SK-N-SH (cell line): ENCODE measurements at places on chromosomes 5 and 9.

GRCh38 chr9:5670079-5670478, 41.2 kb downstream of the RIC1 start:
- no peaks in the 10 kb centered on the region for H3K27me3 ChIP-seq
- H3K36me3 ChIP-seq: peaks cover 41% of the 10 kb centered on the region
- no peak overlapping the region for H3K4me3 ChIP-seq
- H3K27ac ChIP-seq: no peak overlapping the region

DNA sequence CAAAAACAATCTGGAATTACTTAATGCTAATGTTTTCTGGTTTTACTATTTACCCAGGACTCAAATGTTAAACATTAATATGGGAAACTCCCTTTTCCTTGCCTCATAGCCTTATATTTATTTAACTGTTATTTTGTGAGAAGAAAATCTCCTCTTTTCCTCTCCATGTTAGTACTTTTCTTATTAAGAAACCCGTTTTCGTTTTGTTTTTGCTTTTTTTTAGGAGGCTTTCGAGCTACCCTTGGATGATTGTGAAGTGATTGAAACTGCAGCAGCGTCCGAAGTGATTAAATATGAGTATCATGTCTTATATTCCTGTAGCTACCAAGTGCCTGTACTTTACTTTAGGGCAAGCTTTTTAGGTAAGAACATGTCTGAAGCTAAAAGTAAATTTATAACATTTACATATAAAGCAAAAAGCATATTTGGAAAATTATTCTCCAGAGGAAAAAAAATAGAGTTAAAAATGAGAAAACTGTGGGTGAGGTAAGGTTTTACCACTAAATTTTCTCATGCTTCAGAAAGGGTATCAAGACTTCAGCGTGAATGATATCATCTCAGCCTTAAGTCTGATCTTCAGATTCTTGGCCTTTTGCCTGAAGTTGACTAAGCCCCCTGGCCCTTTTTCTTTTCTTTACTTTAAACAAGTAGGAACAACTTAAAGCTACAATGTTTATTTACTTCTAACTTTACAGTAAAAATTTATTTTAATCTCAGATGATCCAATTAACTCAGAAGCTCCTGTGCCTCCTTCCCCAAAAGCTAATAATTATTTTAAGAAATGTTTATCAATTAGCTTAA, 113.8 kb downstream of the RPS23 start:
- H3K36me3 ChIP-seq: no peaks in the 10 kb centered on the region
- H3K4me3 ChIP-seq: peak overlapping the region; percentile 17; the same call in 1 of the 2 replicates
- H3K4me1 ChIP-seq: peaks cover 9% of the 10 kb centered on the region
- DNase-seq: no peak
- peak overlapping the region; percentile 99 for H3K27ac ChIP-seq

GRCh38 chr5:75707911-75708509, 9.2 kb downstream of the POC5 start:
- H3K4me1 ChIP-seq: no peaks in the 10 kb centered on the region
- no peak overlapping the region for H3K4me3 ChIP-seq
- H3K27ac ChIP-seq: no peak overlapping the region
- no peak for DNase-seq
- H3K36me3 ChIP-seq: peaks cover 47% of the 10 kb centered on the region
- no peaks in the 10 kb centered on the region for H3K27me3 ChIP-seq

- no peaks in the 10 kb centered on the region for H3K27me3 ChIP-seq
- no peak overlapping the region for H3K4me3 ChIP-seq
- H3K27ac ChIP-seq: no peak overlapping the region
- no peaks in the 10 kb centered on the region for H3K4me1 ChIP-seq
Observed at GRCh38 chr5:132999246-132999645, 27.1 kb downstream of the ZCCHC10 start.

DNA sequence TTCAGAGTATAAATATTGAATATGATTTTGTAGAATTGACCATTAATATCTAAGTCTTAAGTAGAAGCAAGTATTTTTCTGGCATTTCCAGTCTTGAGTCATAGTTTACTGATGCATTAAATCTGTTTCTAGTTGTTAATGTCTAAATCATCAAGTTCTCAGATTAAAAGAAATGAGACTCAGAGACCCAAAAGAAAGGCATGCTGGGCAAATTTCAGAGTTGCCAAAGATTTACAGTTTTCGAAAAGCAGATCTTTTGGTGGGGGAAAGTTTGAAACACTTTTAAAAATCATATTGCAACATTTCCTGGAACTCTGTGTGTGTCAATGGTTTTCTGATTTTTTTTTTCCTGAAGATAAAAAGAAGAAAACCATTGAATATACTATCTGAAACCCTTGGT, 60.9 kb downstream of the ANKRD55 start:
- H3K36me3 ChIP-seq: no peaks in the 10 kb centered on the region
- 0 out of 2 replicates have a peak, but pooled peaks cover 14% of the 10 kb centered on the region for H3K4me1 ChIP-seq
- H3K27me3 ChIP-seq: no peaks in the 10 kb centered on the region
- no peak overlapping the region for H3K27ac ChIP-seq

GRCh38 chr5:1343931-1344901, 683 bp downstream of the CLPTM1L start:
- no peaks in the 10 kb centered on the region for H3K27me3 ChIP-seq
- DNase-seq: peak; percentile 66
- peaks cover 12% of the 10 kb centered on the region for H3K36me3 ChIP-seq
- peaks cover 18% of the 10 kb centered on the region for H3K4me1 ChIP-seq

DNA sequence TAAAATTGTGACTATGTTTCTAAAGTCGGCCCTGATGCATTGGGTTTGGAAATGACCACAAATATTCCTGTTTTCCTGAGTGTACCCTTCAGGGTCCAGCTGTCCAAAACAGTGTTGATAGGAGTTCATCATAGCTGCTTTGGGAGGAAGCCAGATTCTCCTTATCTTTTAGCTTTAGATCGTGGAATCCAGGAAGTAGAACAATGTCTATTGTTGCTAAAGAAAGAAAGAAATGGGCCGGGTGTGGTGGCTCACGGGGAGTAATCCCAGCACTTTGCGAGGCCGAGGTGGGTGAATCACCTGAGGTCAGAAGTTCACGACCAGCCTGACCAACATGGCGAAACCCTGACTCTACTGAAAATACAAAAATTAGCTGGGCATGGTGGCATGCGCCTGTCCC, 9.5 kb downstream of the CAVIN4 start:
- H3K27me3 ChIP-seq: no peaks in the 10 kb centered on the region
- no peak overlapping the region for H3K4me3 ChIP-seq
- peak overlapping the region; percentile 49 for H3K27ac ChIP-seq
- DNase-seq: no peak

GRCh38 chr9:88414298-88414697, 26.1 kb downstream of the SPIN1 start:
- peaks cover 31% of the 10 kb centered on the region for H3K36me3 ChIP-seq
- no peak overlapping the region for H3K4me3 ChIP-seq
- H3K4me1 ChIP-seq: no peaks in the 10 kb centered on the region
- DNase-seq: no peak

- no peak for DNase-seq
- no peak overlapping the region for H3K4me3 ChIP-seq
- no peaks in the 10 kb centered on the region for H3K4me1 ChIP-seq
- H3K27me3 ChIP-seq: no peaks in the 10 kb centered on the region
- H3K36me3 ChIP-seq: no peaks in the 10 kb centered on the region
Observed at GRCh38 chr5:129069292-129069691, 25.3 kb upstream of the ISOC1 start.

DNA sequence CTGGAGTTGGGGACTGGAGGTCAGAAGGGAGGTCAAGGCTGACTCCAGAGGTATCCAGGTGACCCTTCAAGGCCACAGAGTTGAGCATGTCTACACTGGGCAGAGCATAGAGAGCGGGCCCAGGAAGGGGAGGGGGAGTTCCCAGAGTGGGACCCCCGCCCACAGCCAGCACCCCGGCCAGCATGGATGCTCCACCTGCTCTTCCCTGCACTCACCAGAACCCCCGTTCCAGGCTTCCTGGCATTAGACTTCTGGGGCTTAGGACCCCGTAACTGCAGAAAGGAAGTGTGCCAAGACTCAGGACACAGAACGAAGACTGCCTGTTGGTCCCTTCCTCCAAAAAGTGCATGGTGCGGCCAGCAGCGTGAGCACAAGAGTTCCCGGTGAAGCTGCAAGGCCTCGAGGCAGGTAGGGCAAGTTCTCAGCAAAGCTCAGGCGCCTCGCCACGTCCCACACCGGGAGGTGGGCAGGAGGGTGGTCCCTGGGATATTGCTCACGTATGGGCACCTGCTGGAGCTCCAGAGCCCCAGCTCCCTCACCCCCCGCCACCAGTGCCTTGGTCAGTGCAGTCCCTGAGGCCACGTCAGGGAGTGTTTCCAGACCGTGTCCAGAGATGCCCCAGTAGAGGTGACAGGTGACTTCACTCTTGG, 13.8 kb downstream of the ABO start:
- H3K27ac ChIP-seq: no peak overlapping the region
- no peaks in the 10 kb centered on the region; the same call in 1 of the 2 replicates for H3K4me1 ChIP-seq
- DNase-seq: no peak
- H3K36me3 ChIP-seq: no peaks in the 10 kb centered on the region

DNA sequence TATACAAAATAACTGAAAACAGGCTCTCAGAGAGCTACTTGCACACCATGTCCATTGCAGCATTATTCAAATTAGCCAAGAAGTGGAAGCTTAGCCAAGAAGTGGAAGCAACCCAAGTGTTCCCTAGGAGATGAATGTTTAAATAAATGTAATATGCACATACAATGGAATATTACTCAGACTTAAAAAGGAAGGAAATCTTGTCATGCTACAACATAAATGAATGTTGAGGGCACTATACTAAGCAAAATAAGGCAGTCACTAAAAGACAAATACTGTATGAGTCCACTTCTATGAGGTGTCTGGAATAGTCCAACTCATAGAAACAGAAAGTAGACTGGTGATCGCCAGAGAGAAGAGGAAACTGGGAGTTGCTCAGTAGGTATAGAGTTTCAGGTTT, 438.1 kb downstream of the MAT2B start:
- H3K27ac ChIP-seq: no peak overlapping the region
- no peaks in the 10 kb centered on the region for H3K36me3 ChIP-seq
- no peaks in the 10 kb centered on the region for H3K27me3 ChIP-seq
- H3K4me1 ChIP-seq: no peaks in the 10 kb centered on the region; the same call in none of the 2 replicates
